ENCODE measurements at places on chromosomes 7 and 10.
A peak's percentile ranks its signal among the peaks of the same experiment; 100 is the strongest.

- no peak for DNase-seq
These were observed 56.4 kb upstream of the FAM20C start for GRCh38 chr7:135731-136645.

DNA sequence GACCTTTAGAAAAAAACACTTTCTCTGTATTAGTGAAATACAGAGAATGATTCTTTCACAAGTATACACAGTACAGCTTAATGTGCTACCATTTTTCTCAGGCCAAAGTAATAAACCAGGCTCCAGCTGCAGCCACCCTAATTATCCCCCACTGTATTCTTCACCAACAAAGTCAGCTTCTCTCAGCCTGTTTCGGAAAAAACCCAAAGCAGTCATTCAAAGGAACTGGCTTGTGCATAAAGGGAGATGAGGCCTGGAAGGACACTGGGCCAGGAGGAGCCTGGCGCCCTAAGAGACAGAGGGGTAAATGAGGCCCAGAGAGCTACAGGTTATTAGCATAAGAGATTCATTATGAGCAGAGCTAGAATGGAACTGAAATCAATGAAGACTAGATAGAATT lies 9.2 kb downstream of the USP54 start:
- no peak for DNase-seq

DNA sequence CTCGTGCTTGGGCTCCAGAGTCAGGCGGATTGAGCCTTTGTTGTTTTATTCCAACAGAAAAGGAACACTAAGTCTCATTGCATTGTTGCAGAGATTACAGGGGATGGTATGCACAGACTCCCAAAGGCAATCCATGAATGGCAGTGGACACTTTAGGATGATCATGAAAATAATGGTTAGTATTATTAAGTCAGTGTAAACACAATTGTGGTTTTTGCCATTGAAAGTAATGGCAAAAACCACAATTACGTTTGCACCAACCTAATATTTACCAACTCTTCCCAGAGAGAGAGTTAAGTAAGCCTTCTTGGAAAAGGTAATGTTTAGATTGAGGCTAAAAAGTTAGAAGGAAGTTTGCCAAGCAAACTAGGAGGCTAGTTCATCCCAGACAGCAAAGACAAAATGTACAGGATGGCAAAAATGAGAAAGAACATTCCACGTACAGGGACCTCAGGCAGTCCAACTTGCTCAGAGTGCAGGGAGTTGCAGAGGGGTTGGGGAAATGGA lies 72.9 kb upstream of the AMPH start:
- DNase-seq: no peak

DNA sequence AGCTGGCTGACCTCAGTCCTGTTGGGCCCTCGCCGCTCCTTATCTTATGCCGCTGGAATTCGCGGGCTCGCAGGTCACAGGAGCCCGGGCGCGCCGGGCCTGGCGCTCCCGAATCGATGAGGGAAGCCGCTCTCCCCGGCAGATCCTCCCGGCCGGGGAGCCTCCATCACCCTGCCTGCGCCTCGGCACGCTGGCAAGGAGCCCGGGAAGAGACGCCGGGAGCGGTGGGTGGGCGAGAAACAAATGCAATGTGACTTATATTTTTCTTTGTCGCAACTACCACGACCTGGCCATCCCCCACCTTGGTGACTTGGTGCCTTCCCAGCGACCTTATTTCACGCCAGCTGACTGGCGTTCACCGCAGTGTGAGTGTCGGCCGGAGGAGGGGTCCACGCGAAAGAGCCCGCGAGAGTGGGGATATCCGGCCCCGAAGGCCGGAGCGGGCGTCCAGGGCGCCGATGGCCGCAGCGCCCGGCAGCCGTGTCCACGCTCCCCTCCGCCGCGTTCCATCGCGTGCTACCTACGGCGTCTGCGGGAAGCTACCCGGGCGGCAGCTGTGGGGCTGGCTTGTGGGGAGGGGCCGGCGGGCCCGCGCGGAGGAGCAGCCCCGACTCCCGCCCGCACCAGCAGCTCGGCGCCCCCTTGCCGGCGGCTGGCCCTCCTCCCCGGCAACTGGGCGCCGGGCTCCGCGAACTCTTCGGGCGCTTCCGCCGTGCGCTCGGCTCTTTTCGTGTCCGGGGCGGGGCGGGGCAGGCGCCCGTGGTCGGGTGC lies 494 bp upstream of the BMPR1A start:
- DNase-seq: peak; percentile 56

- peak; percentile 53 for DNase-seq
These were observed 557 bp downstream of the TMEM120A start for GRCh38 chr7:75993689-75994387.

DNA sequence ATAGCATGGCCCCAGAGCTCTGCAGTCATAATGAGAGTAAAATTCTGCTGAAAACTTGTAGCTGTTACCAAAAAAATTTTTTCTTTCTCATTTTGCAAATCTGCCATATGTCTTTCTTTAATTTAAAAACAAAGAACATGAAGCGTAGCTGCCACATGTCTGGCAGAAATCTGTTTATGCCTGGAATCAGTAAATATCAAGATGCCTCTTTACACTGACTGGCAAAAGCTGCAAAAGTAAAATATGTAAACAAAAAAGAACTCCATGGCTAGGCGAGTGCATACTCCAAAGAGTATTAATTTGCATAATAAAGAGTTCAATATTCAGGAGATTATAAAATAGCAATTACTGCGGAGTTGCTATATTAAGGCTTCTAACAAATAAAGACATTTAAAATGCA lies 130.9 kb upstream of the SP8 start:
- DNase-seq: no peak

- no peak for DNase-seq
These were observed 374.3 kb downstream of the RPS24 start for GRCh38 chr10:78407966-78408365.

DNA sequence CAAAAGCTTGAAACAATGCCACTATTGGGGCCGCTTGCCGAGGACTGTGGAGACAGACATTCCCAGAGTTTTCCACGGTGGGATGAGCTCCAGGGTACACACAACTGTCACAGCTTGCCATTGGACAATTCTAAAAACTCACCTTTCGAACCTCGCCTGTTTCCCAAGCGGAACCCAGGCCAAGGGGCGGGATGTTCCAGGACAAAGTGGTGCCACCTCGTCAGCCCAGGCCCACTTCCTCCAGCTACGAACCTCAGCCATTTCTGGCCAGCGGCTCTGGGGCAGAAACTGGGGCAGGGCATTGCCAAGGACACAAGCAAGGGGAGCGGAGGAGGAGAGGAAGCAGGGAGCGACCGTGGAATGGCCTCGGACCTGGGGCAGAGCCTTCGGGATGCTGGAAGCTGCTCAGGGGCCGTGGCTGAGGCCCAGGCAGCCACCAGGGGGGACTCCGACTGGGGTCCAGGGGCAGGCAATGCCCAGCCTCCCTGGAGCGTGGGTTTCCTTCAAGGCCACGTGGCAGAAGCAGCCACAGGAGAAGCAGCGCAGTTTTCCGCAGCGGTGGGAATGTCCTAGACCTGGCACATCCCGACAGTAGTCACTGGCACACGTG lies 44.7 kb upstream of the INSIG1 start:
- DNase-seq: no peak

DNA sequence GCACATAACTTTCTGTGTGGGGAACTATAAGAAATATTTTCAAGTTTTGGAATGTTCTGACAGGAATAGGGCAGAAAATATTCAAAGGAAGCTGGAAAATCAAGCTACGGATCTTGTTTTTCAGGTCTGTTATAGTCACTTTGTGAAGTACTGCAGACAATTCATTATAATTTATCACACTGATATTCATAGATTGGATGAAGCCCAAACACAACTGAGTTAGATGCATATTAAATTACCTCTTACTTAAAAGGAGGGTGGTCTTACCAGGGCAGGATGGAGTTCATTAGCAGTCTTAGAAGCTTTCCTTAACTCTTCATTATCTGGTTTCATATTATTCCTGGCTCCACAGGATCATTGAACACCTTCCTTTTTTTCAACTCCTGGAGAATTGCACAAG lies 242.3 kb downstream of the DYNC1I1 start:
- DNase-seq: no peak

DNA sequence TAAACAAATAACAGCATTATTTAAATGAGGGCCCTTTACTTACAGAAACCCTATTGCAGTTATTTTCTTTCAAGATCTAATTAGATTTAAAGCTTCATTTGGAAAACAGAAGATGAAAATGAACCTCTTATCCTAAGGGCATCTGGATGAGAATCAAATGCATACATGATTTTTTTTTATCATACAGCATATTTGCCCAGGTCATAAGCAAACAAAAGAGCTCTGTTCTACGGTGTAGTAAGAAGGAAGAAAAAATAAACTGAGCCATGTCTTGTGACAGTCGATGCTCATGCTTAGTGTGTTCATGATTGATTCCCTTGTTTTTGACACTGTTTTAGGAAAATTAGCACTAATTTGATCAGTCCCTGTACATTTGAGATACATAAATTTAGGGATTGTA lies 202.6 kb upstream of the RNF32 start:
- no peak for DNase-seq

DNA sequence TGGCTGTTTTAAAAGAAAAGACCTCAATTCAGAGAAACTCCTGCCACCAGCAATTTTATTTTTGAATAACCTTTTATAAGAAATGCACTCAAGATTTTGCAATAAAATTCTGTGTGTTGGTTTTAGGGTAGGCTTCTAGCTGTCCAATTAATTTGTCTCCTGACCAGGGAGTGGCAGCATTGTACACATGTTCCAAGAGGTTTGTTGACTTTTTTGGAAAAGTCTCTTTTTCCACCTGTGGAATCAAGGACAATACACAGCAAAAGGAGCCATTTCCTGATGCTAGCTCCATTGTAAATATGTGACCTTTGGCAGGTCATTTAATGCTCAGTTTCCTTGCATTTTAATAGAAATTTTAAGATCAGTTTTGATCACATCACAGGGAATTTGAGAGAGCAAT lies 1.8 kb downstream of the GIMAP5 start:
- DNase-seq: no peak

DNA sequence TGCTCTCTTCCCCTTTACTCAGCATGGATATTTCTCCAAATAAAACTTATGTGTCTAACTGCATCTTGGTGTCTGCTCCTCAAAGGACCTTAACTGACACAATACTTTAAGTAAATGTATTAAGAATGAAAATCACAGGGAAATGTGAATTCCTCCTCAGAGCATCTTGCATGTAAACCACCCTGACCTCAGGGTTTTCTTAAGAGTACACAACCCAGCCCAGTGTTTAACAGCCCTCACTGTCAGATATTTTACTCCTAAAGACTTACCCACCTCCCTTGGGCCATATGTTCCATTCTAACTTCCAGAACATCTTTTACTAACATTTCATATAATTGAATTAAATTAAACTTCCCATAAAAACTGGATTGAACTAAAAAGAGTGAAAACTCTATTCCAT lies 315.3 kb downstream of the HPSE2 start:
- DNase-seq: no peak

DNA sequence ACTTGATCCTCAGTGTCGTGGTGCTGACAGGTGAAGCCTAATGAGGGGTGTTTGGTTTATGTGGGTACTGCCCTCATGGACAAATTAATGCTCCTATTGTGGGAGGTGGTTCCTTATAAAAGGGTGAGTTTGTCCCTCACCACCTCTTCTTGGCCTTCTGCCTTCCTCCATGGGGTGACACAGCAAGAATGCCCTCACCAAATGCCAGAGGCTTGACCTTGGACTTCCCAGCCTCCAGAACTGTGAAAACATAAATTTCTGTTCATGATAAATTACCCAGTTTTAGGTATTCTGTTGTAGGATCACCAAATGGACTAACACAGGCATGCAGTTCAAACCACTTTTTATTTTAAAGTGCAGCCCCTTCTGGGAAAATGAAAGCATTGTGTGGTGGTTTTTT lies 39.4 kb downstream of the BAMBI start:
- no peak for DNase-seq

- DNase-seq: no peak
These were observed 13.6 kb downstream of the SNX10 start for GRCh38 chr7:26305090-26305868.

DNA sequence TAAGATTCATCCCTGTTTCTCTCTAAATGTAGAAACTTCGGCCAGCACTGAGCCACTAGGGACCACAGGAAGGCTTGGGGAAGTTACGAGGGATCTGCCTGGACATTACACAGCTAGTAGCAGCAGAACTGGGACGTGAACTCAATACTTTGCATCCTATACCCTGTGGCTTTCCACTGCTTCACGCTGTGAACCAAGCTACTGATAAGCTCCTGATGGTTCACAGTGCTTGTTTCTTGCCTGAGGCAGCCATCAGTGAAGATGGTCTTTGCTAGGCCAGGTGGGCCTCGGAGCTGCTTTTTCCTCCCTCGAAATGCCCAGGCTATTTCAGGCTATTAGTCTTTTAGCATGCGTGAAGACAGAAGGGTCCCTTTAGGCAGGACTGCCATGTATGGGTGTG lies 132.7 kb downstream of the SH3PXD2A start:
- DNase-seq: no peak

DNA sequence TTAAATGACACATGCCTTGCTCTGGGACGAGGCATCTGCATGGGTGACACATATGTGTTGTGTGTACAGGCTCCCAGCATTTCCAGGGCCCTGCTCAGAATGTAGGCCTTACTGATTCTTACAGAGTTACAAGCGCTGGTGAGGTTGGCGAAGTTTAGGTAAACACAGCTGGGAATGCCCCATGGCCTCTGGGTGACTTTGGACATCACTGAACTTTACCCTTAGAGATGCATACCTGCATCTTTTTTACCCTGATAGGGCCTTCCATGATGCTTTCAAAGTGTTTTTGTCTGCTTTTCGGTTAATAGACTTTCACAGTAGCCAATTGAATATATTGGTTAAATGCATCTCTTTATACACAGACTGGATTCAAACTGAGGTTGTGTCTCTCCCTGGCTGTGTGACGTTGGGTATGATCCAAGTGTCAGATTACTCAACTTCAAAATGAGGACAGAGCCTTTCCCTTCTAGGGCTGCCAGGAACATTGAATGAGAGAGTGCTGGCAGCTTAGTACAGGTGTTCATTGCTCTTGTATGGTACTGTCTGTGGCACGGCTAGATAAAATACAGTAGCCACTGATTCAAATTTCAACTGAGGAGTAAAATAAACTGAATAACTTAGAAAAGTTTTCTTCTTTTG lies 29.5 kb downstream of the EGFR start:
- DNase-seq: no peak

GRCh38 chr7:23450518-23450917 lies 19.8 kb downstream of the IGF2BP3 start:
- DNase-seq: no peak

GRCh38 chr10:33035411-33035810 lies 77.4 kb upstream of the ITGB1 start:
- DNase-seq: no peak

GRCh38 chr7:904847-905246 lies 28.5 kb downstream of the GET4 start:
- no peak for DNase-seq

DNA sequence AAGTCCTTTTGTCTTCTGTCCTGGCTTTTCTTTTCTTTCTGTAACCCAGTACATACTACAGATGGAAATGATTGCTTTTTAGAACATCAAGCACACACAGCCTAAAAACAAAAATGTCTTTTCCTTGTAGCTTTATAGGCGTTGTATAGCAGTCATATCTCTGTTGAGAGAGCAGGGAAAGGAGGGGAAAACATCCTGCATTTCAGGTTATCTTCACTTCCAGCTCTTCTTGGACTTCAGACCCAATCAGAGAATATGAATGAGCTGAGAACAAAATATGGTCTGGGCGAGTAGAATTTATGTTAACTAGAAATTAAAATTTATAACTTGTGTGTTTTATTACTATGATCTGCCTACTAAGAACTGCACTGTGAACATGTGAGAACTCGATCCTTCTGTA lies 14.7 kb downstream of the TMEM60 start:
- no peak for DNase-seq

- DNase-seq: no peak
These were observed 1.3 kb upstream of the PPIF start for GRCh38 chr10:79346012-79346340.

Measured in thoracic aorta (tissue), 2 donors.